ENCODE measurements at places on chromosomes 13 and 19.

DNA sequence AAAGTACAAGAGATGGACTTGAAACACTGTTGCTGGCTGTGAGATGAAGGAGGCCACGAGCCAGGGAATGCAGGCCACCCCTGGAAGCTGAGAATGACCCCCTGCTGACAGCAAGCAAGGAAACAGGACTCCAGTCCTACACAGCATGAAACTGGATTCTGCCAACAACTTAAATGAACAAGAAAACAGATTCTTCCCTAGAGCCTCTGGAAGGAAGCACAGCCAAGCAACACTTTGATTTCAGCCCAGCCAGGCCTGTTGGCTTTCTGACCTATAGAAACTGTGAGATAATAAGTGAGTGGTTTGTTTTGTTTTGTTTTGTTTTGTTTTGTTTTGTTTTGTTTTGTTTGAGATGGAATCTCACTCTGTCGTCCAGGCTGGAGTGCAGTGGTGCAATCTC, 105.3 kb upstream of the CACNA1A start:
- H3K4me3 ChIP-seq, result no peak overlapping the region
- H3K4me1 ChIP-seq, result peaks cover 7% of the 10 kb centered on the region
- no peaks in the 10 kb centered on the region for H3K36me3 ChIP-seq
- no peak for DNase-seq
- no peak overlapping the region for H3K27ac ChIP-seq

DNA sequence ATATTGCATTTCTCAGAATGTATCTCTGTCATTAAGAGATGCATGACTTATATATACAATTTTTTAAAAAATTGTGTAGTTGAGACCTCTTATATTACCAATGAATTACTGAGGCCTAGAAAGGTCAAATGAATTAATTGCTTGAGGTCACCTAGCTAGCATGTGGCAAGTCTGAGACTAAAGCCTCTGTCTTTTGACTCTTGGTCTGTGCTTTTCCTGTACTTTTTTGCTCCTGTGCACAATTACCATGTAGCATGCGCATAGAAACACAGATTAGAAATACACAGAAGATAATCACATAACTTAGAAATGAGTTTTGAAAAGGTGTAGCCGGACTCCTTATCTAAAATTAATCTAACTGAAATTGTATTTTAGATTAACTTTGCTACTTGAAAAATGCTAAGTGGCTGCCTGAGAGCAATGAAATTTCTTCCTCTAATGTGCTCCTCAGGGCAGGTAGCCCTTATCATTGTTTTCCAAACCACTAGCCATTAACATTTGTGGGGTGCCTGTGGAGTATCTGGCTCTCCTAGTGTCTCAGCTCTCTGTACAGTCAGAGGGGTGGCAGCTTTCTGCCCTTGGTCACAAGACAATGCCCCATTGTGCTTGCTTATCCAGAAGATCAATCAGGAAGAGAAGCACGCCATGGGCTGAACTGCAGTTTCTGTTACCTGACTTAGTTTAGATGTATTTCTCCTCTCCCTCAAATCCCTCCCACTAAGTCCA, 119.6 kb downstream of the RFC3 start:
- H3K4me3 ChIP-seq, result no peak overlapping the region
- no peaks in the 10 kb centered on the region for H3K4me1 ChIP-seq
- DNase-seq, result no peak

DNA sequence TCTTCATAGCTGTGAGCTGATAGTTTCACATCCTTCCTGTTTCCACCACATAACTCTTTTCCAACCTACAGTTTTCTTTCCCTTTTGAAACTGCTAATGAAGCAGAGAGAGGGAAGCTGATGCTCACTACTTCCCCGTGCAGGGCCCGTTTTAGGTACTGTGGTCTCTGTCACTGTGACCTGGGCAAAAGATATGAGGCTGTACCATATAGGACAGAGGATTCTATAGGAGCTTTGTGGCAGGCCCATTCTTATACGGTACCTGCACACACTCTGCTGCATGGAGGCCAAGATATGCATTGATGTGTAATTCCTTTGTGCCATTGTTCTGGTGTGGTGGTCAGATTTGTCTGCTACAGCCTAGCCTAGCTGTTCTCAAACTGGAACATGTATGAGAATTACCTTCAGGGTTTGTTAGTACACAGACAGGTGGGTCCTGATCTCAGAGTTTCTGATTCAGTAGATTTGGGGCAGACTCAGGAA, 577.3 kb downstream of the LMO7 start:
- H3K27ac ChIP-seq, result no peak overlapping the region
- no peaks in the 10 kb centered on the region for H3K27me3 ChIP-seq
- H3K4me1 ChIP-seq, result no peaks in the 10 kb centered on the region
- no peak for DNase-seq

DNA sequence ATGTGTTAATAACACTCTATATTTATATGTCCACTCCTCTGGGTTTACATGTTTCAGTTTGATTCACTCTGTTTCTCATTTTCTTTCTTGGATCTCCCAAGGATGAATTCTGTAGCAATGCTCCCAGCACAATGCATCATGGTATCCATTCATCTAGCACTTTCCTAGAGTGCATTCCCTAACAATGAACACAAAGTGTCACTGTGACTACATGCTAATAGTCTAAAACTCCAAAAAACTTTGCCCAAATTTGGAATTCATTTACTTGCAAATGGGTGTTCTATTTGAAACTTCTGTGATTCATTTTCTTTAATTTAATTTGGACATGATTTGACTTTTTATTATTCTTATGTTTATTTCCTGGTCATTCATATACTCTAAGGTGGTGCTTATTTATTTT, 286.3 kb downstream of the POU4F1 start:
- H3K4me1 ChIP-seq, result no peaks in the 10 kb centered on the region
- no peak overlapping the region for H3K27ac ChIP-seq
- no peaks in the 10 kb centered on the region for H3K36me3 ChIP-seq

DNA sequence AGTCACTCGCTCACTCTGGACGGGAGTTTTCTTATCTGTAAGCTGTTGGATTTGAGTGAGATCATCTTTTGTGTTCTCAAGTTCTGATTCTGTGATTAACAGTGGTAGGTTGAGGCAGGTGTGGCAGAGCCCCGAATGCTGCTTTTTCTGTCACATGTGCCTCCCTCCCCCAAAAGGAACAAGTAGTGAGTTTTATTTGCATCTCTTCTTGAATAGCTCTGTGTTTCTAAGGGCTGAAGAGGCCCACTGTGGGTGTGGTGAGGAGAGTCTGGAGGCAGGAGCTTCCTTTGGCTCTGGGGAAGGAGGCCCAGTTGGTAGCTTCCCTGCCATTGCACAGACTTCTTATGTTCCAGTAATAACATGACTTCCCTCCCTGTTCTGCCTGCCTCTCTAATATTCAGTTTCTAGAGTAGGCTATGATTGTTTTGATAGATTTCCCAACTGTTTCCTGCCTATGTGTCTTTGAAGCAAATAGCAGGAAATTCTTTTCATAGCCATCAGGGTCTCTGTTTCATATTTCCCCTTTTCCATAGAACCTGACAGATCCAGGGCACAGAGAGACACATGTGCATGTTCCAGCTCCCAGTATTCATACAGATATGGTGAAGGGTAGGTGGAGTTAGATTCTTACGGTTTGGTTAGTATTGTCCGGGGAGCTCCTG, 23.9 kb upstream of the CXCL17 start:
- H3K36me3 ChIP-seq, result no peaks in the 10 kb centered on the region
- H3K27ac ChIP-seq, result 0 out of 2 replicates have a peak overlapping the region, but pooled peaks have one; percentile 11
- H3K27me3 ChIP-seq, result peaks cover 11% of the 10 kb centered on the region
- H3K4me3 ChIP-seq, result no peak overlapping the region
- H3K4me1 ChIP-seq, result peaks cover 34% of the 10 kb centered on the region

- H3K4me1 ChIP-seq, result peaks cover 77% of the 10 kb centered on the region
- H3K4me3 ChIP-seq, result peak overlapping the region; percentile 26
- H3K27me3 ChIP-seq, result peaks cover 3% of the 10 kb centered on the region
Observed at GRCh38 chr19:46975011-46975924, 44.4 kb upstream of the NPAS1 start.

DNA sequence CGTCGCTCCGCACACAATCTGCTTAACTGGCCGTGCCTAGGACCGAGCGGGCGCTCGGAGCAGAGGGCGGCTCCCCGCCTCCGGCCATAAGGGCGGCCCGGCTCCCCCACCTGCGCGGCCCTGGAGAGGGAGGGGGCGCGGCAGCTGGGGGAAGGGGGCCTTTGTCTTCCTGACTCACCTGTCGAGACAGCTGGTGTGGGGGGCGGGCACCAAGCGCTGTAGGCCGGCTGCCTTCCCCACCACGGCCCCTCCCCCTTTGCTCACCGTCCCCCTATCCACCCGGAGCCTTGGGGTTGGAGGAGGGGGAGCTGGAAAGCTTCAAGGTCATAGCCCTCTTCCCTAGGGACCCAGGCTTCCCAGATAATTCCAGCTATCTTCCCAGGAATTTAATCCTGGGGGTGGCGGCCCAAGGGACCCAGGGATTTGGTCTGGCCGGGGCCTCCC, 1.2 kb downstream of the VASP start:
- no peak for DNase-seq
- peak overlapping the region; percentile 80 for H3K27ac ChIP-seq
- H3K36me3 ChIP-seq, result peaks cover 17% of the 10 kb centered on the region
- peak overlapping the region; percentile 95 for H3K4me3 ChIP-seq
- peaks cover 36% of the 10 kb centered on the region for H3K4me1 ChIP-seq

GRCh38 chr13:77409412-77409811, 82.5 kb upstream of the MYCBP2 start:
- H3K27me3 ChIP-seq, result peaks cover 2% of the 10 kb centered on the region
- H3K27ac ChIP-seq, result no peak overlapping the region
- no peaks in the 10 kb centered on the region for H3K4me1 ChIP-seq
- H3K36me3 ChIP-seq, result no peaks in the 10 kb centered on the region
- DNase-seq, result no peak
- no peak overlapping the region for H3K4me3 ChIP-seq

GRCh38 chr19:31317570-31317969, 31.7 kb downstream of the TSHZ3 start:
- no peaks in the 10 kb centered on the region for H3K27me3 ChIP-seq
- no peak for DNase-seq
- peak overlapping the region; percentile 76 for H3K27ac ChIP-seq
- peaks cover 52% of the 10 kb centered on the region for H3K4me1 ChIP-seq
- H3K36me3 ChIP-seq, result peaks cover 14% of the 10 kb centered on the region
- peak overlapping the region; percentile 71 for H3K4me3 ChIP-seq

- H3K4me3 ChIP-seq, result no peak overlapping the region
- peaks cover 6% of the 10 kb centered on the region for H3K4me1 ChIP-seq
- no peaks in the 10 kb centered on the region for H3K36me3 ChIP-seq
Observed at GRCh38 chr19:50551715-50552187, 16.5 kb downstream of the LRRC4B start.

GRCh38 chr19:48344892-48345291, 18.8 kb downstream of the TMEM143 start:
- H3K27ac ChIP-seq, result no peak overlapping the region
- no peak overlapping the region for H3K4me3 ChIP-seq
- H3K4me1 ChIP-seq, result peaks cover 13% of the 10 kb centered on the region
- H3K36me3 ChIP-seq, result no peaks in the 10 kb centered on the region
- H3K27me3 ChIP-seq, result peaks cover 2% of the 10 kb centered on the region
- DNase-seq, result no peak

- H3K27me3 ChIP-seq, result no peaks in the 10 kb centered on the region
- no peaks in the 10 kb centered on the region for H3K36me3 ChIP-seq
- H3K4me3 ChIP-seq, result no peak overlapping the region
Observed at GRCh38 chr13:107901996-107902562, 313.3 kb downstream of the LIG4 start.

DNA sequence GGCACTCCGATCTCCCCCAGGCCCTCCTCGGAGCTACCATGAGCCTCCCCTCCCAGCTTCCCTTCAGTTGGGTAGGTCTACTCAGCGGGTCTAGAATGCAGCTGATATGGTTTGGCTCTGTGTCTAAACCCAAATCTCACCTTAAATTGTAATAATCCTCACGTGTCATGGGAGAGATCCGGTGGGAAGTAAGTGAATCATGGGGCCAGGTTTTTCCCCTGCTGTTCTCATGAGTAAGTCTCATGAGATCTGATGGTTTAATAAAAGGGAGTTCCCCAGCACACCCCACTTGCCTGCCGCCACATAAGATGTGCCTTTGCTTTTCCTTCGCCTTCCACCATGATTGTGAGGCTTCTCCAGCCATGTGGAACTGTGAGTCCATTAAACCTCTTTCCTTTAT, 14.5 kb upstream of the DOCK9 start:
- no peaks in the 10 kb centered on the region for H3K27me3 ChIP-seq
- no peaks in the 10 kb centered on the region for H3K36me3 ChIP-seq
- no peak for DNase-seq
- H3K27ac ChIP-seq, result no peak overlapping the region
- H3K4me3 ChIP-seq, result no peak overlapping the region
- H3K4me1 ChIP-seq, result peaks cover 7% of the 10 kb centered on the region

Measured in HFFc6 (cell line).